Ureter (tissue), 1 donor: ENCODE measurements at places on chromosomes 2 and 18. TPM values are rescaled to one million over a fixed set of nuclear protein-coding genes. Genes with fewer than 3 reads are reported as not detected.

The C1GALT1C1L gene
- 0.99 TPM for total RNA-seq

The CCDC102B gene
- total RNA-seq = 9.1 TPM

The C1QL2 gene
- total RNA-seq = not detected

The CTAGE1 gene
- not detected for total RNA-seq

The RAB27B gene
- total RNA-seq = 42.1 TPM

The SCN3A gene
- 0.83 TPM for total RNA-seq

The CD8B2 gene
- total RNA-seq = 0.65 TPM

The MPP4 gene
- total RNA-seq = not detected

The EVX2 gene
- total RNA-seq = not detected

The ATP6V1C2 gene
- total RNA-seq = 0.23 TPM

The DLX2 gene
- total RNA-seq = not detected

The CARF gene
- 20.6 TPM for total RNA-seq

The GBX2 gene
- total RNA-seq = not detected

The LTBP1 gene
- 80.1 TPM for total RNA-seq

The ITPRIPL1 gene
- 1.7 TPM for total RNA-seq

The LIMS3 gene
- total RNA-seq = 1.1 TPM

The TEKT4 gene
- not detected for total RNA-seq

The ANKRD30BL gene
- total RNA-seq = 0.36 TPM

The SFT2D3 gene
- 7.3 TPM for total RNA-seq

The KIF1A gene
- total RNA-seq = 1.2 TPM

The GALNT13 gene
- 13.6 TPM for total RNA-seq

The MLPH gene
- 236 TPM for total RNA-seq
